Kasumi-1 (cell line): ENCODE measurements at places on chromosomes 4 and X.

DNA sequence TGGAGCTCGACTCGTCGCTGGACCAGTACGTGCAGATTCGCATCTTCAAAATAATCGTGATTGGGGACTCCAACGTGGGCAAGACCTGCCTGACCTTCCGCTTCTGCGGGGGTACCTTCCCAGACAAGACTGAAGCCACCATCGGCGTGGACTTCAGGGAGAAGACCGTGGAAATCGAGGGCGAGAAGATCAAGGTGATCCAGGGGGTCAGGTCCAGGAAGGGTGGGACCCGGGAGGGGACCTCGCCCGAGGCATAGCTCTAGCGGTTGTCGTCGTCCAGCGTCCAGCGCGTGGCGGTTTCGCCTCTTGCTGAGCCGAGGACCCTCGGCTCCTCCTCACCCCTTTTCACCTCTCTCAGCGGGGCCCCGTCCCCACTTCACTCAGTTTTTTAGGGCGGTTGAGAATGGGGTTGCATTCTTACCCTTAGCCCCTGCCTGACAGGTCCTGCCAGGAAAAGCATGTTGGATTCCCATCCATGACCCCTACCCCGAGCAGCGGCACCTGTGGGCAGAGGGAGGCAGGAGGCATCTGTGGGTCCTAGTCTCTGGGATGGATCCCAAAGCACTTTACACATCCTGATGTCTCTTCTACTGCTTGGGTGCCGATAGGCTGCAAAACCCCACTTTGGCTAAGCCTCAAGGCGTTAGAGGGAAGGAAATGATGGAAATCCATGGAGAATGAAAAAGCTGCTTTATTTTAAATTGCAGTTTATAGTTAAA lies 524 bp downstream of the RAB33A start:
- DNase-seq, result no peak

GRCh38 chr4:99885687-99886086 lies 8.5 kb downstream of the LAMTOR3 start:
- no peak for DNase-seq

- DNase-seq, result no peak
Measured at GRCh38 chr4:29295280-29295679, 1424.9 kb upstream of the PCDH7 start.

- DNase-seq, result peak; percentile 96
Measured at GRCh38 chr4:26273616-26273980, 47.2 kb upstream of the RBPJ start.

GRCh38 chrX:22081475-22082092 lies 49.5 kb downstream of the PHEX start:
- DNase-seq, result peak; percentile 19

GRCh38 chr4:177264788-177265422 lies 44.8 kb upstream of the NEIL3 start:
- DNase-seq, result no peak

GRCh38 chr4:41976775-41977516 lies 4.6 kb upstream of the DCAF4L1 start:
- DNase-seq, result no peak

GRCh38 chrX:120224388-120224787 lies 26.2 kb upstream of the ZBTB33 start:
- DNase-seq, result no peak

- no peak for DNase-seq
Measured at GRCh38 chr4:158530898-158531297, 9.2 kb downstream of the RXFP1 start.

GRCh38 chr4:118836301-118837120 lies 585 bp upstream of the SEC24D start:
- peak; percentile 65 for DNase-seq

GRCh38 chrX:33053001-33053400 lies 158.3 kb downstream of the DMD start:
- no peak for DNase-seq

GRCh38 chrX:42362219-42362618 lies 415.7 kb downstream of the PPP1R2C start:
- no peak for DNase-seq

GRCh38 chr4:655464-656151 lies 18.5 kb downstream of the ATP5ME start:
- DNase-seq, result no peak

GRCh38 chr4:30854531-30854930 lies 134.4 kb downstream of the PCDH7 start:
- no peak for DNase-seq

GRCh38 chrX:10233173-10233572 lies 76.4 kb downstream of the CLCN4 start:
- no peak for DNase-seq

GRCh38 chr4:152996111-152996571 lies 60.0 kb downstream of the FHDC1 start:
- DNase-seq, result peak; percentile 88

GRCh38 chr4:169846396-169846795 lies 88.7 kb upstream of the HPF1 start:
- DNase-seq, result no peak

DNA sequence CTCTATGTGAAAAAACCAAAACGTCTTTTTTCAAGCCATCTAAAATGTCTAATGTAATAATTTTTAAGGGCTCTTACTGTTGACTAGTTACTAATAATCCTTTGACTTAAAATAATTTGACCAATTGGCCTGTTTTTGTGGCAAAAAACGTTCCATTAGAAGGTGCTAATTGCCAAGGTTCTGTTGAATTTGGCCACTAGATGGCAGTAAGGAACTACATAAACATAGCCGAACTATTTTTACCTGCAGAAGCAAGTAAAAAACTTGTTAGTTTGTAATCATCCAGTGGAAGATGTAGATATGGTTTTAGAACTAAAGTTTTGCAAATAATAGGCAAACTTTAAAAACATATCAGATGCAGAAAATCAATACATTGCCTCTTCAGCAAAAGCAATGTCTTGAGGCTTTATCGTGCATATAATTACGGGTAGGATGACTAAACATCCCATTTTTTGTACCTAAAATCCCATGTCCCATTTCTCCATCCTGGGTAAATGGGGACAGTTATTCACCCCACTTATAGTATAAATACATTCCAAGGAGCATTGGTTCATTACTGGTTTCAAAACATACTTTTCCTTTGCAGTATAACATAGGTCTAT lies 57.6 kb downstream of the PROM1 start:
- peak; percentile 62 for DNase-seq

DNA sequence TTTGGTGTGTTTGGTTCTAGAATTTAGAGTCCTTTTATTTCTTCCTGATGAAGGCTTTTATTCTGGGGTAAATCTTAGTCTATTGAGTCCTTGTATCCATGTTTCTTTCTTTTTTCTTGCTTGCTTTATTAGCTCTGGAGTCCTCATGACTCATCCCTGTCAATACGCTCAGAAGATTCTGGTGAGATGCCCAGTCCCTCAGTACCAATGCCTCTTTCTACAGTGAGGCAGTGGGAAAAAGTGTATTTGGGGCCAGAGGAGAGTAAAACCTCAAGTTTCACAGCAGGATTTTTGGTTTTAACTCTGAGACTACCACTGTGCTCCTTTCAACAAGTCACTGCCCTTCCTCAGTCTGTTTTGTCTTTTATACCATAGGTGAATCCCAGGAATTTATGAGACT lies 368.0 kb downstream of the GBA3 start:
- DNase-seq, result no peak

GRCh38 chr4:95619525-95620443 lies 71.0 kb upstream of the UNC5C start:
- no peak for DNase-seq

GRCh38 chr4:130608121-130608520 lies 1512.2 kb downstream of the C4orf33 start:
- DNase-seq, result no peak

GRCh38 chrX:137032841-137033773 lies 688 bp downstream of the GPR101 start:
- DNase-seq, result no peak

- DNase-seq, result no peak
Measured at GRCh38 chr4:1279253-1279652, 10.4 kb upstream of the MAEA start.

- no peak for DNase-seq
Measured at GRCh38 chrX:30414144-30414543, 105.0 kb upstream of the NR0B1 start.

DNA sequence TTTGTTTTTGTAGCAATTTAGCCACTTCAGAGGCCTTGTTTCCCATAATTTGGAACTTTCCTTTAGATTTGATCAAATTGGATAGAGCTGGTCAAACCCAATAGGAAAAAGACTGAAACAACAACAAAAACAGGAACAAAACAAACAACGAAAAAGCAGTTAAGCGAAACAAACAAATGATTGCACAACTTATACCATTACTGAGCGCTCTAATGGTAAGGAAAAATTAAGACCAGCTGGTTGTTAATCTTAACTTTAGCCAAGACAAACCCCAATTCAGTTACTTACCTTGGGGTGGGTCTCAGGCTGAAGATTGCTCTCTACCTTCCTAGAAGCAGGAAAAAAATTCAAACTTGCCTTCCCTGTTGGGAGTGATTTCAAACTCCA lies 38.3 kb downstream of the SPCS3 start:
- no peak for DNase-seq

DNA sequence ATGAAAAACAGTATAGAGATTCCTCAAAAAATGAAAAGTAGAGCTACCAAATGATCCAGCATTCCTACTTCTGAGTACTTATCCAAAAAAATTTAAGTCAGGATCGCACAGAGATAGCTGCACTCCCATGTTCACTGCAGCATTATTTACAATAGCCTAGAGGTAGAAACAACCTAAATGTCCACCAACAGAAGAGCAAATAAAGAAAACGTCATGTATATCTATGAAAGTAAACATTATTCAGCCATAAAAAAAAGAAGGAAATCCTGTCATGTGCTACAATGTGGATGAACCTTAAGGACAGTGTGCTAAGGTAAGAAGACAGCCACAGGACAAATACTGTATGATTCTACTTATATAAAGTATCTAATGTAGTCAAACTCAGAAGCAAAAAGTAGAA lies 12.4 kb downstream of the THOC2 start:
- DNase-seq, result no peak

GRCh38 chr4:163534056-163534455 lies 39.6 kb downstream of the TMA16 start:
- DNase-seq, result no peak

GRCh38 chr4:139454111-139455045 lies at the start of gene RAB33B:
Gene RAB33B (plus strand): TSS chr4:139454121. CDS start chr4:139454196, 75 bp downstream.
- peak; percentile 86 for DNase-seq

DNA sequence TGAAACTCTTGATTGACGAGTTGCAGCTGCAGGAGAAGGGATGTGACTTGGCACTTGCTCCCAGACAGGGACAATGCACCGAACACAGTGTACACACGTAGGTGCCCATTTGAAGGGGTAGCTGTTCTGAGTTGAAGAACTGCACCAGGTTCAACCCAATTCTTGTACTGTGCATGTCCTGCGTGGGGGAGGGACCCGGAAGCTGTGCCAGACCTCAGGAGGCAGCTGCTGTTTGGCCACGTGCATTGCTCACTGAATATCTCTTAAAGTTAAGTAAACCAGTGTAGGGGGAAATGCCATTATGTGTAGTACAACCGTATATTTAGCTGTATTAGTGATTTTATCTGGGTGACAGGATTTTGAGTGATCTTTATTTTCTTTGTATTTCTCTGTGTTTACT lies 12.0 kb upstream of the RBBP7 start:
- no peak for DNase-seq

DNA sequence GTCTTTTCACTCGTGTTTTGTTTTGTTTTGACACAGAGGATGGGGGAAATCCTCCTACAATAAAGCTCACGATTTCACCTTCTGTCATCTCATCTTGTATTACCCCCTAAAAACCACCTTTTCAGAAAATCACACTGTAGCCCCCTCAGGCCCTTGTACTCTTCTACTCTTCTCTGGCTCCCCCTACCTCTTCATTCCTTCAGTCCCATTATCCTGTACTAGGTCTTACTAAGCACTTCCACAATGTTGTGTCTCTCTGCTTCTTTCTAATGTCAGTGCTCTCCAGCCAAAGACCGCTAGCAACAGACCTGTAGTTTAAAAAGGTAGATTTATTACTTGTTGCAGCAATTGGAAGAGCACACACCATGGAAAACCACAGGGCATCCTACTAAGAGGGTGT lies 30.0 kb upstream of the RNF128 start:
- DNase-seq, result no peak

- DNase-seq, result no peak
Measured at GRCh38 chr4:140213749-140214148, 59.8 kb upstream of the MAML3 start.

- no peak for DNase-seq
Measured at GRCh38 chr4:75051431-75051830, 118.5 kb downstream of the PARM1 start.

DNA sequence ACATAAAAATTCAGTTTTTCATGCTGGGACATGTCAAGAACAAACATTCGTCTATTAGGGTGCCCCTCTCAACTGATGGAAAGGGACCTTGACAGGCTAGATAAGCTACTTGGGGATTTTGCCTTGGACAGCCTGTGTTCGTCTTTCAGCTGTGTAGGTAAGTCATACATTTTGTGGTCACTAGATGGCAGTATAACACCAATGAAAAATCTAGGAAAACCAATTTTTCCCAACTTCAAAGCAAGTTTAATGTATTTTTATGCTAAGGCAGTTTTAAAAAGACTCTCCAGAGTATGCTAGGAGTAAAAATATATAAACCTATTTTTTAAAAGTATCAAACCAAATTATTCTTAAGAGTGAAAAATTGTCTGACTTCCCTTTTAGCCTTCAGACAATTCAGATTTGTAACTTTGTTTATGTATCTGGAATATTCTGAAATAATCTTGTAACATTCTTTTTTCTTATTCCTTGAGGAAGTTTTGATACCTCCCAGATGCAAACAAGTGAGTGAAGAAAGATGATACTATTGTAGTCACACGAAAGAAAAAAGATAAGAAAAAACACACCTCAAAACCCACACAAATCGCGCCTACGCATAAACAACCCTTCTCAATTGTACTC lies 158.3 kb downstream of the CPE start:
- peak; percentile 68 for DNase-seq

DNA sequence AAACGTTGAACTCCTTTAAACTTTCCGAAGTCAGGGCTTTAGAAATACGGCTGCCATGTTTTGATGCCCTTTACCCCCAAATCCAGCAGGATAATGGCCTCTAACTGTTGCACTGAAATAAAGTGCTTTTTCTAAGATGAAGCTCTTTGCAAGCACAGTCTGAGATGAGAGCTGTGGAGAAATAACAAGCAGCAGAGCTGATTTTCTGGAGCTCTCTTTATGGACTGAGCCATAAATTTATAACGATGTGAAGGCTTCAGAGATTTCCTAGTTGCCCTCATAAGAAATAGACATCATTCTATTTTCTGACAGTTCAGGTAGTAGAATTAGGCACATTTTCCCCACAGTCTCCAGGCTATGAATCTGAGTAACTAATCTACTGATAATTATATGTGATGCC lies 567.3 kb downstream of the PDHA2 start:
- no peak for DNase-seq

DNA sequence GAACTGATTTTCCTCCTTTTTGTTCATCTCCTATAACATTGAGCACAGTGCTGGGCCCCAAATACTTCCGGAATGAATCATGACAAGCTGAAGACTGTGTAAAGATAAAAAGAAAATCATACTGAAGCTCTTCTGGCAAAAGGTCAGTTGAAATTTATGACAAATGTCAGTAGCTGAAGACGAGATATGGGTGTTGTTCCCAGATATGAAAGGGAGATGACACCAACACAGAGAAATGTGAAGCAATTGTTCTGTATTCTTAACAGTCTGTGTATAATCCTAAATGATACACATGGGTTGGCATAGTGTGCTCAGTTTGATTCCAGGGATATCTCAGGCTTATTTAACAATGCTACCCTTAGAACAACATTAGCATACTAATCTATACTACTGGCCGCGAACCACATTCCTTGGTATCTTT lies 170.5 kb upstream of the PITX2 start:
- DNase-seq, result no peak
